Astrocyte (in vitro differentiated cells and primary cell): ENCODE measurements at places on chromosomes 7 and 10. TPM values are rescaled to one million over a fixed set of nuclear protein-coding genes. Genes with fewer than 3 reads are reported as not detected.

CLCN1 gene
- not detected in 2 replicates for total RNA-seq

DNA sequence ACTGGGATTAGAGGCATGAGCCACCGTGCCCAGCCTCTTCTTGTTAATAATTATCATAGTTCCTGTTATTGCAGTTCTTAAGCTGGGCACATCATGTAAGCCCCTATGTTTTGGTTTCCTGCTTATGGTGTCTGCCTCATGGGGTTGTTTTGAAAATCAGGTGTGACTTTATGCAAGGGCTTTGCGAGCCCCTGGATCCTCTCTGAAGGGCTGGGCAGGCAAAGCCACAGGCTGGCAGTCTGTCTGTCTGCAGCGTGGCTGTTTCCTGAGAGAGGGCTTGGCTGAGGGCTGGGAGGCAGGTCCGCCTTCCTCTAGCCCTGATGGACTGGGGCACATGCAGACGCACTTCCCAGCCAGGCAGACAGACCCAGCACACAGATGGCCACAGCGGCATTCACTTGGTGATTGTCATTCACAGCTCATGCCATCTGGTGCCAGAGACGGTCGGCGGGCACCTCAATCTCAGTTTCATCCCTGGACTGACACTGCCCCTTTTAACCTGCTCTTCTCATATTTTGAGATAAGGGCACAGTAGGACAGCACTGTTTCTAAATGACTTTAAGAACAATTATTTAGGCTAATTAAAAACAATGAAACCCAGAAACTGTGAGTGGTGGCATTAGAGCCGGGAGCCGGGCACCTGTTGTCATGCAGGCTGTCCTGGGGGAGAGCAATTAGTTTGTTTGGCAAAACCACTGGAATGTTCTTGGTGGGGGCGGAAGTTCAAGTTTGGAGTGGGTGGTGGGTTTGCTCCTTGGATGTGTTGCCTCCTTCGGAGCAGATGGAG lies 35.5 kb downstream of the RBM20 start:
- DNase-seq, result no peak

SPDYE3 gene
- total RNA-seq, result not detected in 2 replicates

SPDYE2 gene
- not detected in 2 replicates for total RNA-seq

GIMAP1 gene
- not detected in 2 replicates for total RNA-seq

DNA sequence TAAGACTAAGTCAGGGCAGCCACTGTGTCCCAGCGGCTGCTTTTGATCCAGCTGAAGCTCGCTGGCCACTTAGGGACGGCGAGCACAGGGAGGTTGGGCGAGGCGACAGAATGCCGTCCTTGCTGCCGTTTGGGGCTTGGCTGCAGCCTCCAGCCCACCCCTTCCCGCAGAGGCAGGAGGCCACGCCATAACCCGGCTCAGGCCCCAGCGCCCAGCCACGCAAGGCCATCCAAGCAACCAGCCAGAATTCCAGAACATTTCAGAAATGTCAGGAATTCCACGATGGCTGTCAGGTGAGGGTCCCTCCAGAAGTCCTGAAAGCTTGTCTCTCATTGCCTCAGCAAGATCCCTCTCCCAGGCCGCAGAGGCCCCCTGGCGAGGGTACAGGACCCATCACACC lies 479.1 kb upstream of the FOXK1 start:
- DNase-seq, result no peak

GRCh38 chr7:119175911-119176627 lies 951.6 kb downstream of the ANKRD7 start:
- DNase-seq, result peak; percentile 47

DNA sequence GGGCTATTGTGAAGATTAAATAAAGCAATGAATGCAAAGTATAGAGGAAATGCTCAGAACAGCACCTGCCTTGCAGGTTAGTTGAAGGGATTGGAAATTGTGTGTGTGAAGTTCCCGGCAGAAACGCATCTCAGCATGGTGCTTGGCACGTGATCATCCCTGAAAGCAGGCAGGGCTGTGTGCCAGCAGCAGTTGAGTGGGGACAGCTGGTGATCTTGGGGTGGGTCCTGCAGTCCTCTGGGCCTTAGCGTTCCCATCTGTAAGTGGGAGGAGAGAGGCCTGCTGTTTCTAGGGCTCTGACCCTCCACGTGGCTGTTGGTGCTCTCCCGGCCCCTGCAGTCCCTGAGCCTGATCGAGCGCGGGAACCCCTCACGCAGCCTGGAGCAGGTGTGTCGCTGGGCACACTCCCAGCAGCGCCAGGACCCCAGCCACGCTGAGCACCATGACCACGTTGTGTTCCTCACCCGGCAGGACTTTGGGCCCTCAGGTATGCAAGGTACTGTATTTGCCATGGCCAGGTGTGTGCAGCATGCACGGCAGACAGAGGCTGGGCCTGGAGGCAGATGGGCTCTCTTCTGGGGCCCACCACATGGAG lies 55.3 kb downstream of the TBATA start:
- no peak for DNase-seq

GRCh38 chr10:89923661-89924060 lies 222.3 kb downstream of the KIF20B start:
- no peak for DNase-seq

MUC3A gene
- 0.61 TPM in 1 of 2 replicates, not detected in the other for total RNA-seq

DNA sequence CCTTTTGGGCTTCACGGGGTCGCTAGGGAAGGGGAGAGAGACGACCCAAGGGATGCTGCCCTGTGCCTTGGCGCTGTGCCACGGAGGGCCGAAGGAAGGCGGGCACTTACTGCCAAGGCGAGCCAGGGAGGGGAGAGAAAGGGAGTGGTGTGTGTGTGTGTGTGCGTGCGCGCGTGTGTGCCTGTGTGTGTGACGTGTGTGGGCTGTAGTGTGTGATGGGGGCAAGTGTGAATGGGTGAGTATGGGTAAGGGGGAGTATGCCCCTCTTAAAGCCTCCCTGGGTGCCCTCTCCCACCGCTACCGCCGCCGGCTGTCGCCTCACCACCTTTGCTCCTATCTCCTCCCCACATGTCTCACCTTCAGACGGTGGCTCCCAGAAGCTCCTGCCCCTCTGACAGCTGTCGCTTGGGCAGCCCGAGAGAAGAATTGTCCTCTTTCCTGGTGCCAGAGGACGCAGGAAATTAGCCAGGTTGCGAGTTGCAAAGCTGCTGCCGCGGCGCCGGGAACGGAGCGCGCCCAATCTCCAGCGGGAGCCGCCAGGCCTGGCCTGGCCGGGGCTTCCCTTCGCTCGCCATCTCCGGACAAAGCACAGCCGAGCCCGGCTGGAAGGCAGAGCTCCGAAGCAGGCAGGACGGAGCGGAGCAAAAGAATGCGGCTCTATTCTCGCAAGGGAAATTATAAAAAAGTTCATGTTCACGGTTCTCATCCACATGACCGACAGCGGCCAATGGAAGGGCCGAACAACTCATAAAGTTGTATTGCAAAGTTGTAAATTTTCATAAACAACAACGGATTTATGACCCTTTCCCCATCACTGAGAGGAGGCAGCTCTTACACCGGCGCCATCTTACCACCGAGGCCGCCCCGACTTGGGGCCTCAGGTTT lies at the start of gene HOXA3:
Gene HOXA3, minus strand, starts transcription at position 653 of the 885 bp plus-strand sequence. CDS start 41,943 bp downstream, outside the sequence.
- DNase-seq, result no peak

OR6B1 gene
- not detected in 2 replicates for total RNA-seq

DNA sequence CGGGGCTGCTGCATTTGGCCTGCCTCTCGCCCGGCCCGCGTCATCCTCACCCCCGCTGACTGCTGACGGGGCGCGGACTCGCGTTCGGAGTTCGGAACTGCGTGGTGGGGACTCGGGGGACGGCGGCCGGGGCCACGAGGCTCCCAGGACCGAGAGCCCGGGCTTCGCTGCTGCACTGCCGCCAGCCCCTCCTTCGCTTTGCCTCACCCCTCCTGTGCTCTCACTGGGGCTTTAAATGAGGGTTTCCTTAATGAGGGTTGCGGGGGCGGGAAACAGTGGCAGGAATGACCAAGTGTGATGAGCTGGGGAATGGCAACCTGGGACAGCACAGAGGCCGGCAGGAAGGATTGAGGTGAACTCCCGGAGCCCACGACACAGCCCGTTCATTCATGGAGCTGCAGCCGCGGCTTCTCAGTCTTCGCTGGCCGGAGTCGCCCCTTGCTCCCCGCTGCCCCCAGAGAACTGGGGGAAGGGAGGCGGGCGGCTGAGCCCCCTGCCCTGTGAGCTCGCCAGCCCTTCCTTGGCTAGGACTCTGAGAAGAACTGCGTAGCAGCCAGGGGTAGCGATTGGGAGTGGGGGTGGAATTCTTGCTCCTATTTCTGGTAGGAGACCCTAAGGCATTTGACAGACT lies 1.5 kb upstream of the LRRC4 start:
- DNase-seq, result no peak

DNA sequence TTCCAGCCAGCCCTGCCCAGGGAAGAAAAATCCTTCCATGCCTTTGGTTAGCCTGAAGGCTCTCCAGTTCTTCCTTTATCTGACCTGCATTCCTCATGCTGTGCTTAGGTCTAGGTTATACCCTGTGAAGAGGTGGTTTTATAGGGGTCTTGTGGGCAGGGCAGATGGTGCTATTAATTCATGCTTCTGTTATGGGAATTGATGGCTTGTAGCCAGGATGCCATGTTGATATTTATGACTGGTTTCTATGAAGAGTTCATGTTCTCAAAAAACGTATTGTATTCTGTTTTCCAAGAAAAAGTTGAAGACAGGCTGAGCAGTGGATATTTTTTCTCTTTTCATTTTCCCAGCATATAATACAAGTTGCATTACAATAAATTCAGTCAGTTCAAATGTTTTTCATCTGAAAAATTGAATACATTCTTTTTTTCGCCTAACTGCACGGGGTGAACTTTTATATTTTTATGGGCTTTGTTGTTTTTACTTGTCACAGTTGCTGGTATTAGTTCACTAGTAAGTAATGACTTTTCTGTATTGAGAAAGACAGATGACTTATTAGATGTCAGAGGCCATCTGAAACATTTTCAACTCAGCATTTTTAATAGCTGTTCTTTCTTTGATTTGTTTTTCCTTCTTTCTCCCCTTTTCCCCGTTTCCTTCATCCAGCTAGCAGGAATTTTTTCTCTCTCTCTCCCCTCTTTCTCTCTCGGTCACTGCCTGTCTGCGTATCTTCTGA lies 322.8 kb downstream of the LRMDA start:
- no peak for DNase-seq

- DNase-seq, result no peak
These were observed 4.3 kb downstream of the SLC29A3 start for GRCh38 chr10:71323407-71323806.

GRCh38 chr7:68929781-68930261 lies 668.5 kb upstream of the AUTS2 start:
- peak; percentile 74 for DNase-seq

TSPAN15 gene
- total RNA-seq, result 8.7 and 9.4 TPM in 2 replicates

DNA sequence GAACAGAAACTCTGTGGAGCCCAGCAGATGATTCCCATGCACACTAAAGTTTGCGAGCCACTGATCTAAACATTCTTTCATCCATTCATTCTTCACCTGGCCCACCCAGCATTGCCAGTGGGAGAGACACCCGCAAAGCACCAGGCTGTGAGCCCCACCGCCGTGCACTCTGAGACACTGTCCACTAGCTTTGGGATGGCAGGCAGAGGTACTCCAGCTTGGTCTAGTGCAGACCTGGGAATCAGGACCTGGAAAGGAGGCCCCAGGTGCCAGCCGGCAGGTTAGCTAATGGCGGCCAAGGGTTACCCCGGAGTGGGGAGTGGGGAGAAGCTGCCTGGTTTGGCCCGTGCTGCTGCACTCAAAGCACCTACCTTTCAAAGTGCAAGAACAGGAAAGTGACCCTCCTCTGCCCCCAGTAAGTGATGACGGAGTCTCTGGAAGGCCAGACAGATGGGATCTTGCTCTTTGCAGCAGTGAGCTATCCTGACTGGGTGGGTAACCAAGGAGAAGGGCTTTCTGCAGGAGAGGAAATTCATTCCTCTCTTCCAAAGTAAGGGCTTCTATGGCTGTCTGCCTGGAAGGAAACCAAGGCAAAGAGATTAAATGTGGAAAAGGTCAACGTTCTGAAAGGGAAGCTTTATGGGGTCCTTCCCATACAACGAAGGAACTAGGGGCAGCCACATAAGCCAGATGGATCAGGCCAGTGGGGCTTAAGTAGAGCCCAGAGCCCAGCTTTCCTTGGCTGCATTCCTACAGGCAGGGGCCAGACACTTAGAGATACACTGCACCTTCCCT lies 74.2 kb upstream of the LRRC4 start:
- no peak for DNase-seq

GRCh38 chr10:61628875-61629513 lies 33.7 kb upstream of the CABCOCO1 start:
- peak; percentile 97 for DNase-seq

DNA sequence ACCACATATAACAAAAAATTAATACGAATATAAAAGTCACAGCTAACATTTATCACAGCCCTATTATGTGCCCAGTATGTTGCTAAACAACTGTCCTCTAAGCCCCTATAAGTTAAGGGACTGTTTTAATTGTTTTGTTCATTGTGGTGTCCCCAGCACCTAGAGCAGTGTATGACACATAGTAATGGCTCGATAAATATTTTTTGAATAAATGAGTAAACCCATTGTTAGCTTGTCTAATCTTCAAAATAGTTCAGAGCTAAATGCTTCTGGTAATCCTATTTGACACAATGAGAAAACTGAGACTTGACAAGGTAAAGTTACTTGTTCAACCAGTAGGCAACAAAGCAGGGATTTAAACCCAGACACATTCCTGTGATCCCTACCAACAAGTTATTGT lies 78.4 kb upstream of the NEUROD6 start:
- DNase-seq, result no peak

- peak; percentile 91 for DNase-seq
These were observed 599.6 kb upstream of the GHITM start for GRCh38 chr10:83539528-83540308.

- DNase-seq, result peak; percentile 1
These were observed 231.1 kb upstream of the ADARB2 start for GRCh38 chr10:1968257-1969033.

GRCh38 chr10:101060036-101060950 lies 1.5 kb upstream of the KAZALD1 start:
- peak; percentile 77 for DNase-seq

DNA sequence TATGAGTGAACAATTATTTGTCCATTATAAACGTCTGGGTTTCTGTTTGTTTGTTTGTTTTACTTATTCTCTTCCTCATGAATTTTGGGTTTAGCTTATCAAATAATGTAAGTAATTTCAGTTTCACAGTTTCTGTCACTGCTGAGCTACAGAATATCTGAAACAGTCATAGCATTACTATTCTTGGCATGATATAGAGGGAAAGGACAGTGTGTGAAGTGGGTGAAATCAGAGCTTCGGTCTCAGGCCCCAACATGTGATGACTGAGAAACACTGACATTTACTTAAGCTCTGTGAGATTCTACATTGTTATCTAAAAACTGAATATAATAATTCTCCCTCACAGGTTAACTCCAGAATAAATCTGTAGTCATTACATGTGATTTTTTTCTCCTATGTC lies 8.8 kb upstream of the OR6V1 start:
- DNase-seq, result no peak

- no peak for DNase-seq
These were observed 147.9 kb downstream of the DNAH11 start for GRCh38 chr7:21690705-21691104.

HMX3 gene
- not detected in 2 replicates for total RNA-seq

- DNase-seq, result no peak
These were observed 130.9 kb downstream of the AGMO start for GRCh38 chr7:15430911-15431310.

GPR85 gene
- 0.73 and 1.3 TPM in 2 replicates for total RNA-seq

GPC2 gene
- total RNA-seq, result 6.5 and 7.6 TPM in 2 replicates

- DNase-seq, result peak; percentile 66
These were observed 686 bp downstream of the ABI1 start for GRCh38 chr10:26860102-26860442.

SPDYE8 gene
- not detected in 2 replicates for total RNA-seq

GRCh38 chr7:151432658-151433521 lies 7.1 kb downstream of the CRYGN start:
- DNase-seq, result no peak
